ENCODE measurements at places on chromosomes 1 and 21.

GRCh38 chr21:36966821-36967768, 626 bp upstream of the HLCS start:
- no peak for DNase-seq

DNA sequence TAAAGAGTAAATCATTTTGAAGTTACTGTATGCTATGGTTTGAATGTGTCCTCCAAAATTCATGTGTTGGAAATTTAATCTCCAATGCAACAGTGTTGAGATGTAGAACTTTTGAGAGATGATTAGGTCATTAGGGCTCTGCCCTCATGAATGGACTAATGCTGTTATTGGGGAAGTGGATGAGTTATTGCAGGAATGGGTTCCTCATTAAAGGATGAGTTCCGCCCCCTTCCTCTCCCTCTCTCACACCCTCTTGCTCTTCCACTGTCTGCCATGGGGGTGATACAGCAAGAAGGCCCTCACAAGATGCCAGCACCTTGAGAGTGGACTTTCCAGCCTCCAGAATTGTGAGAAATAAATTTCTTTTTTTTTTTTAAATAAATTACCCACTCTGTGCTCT, 97.6 kb downstream of the ATP1A1 start:
- DNase-seq: no peak

- no peak for DNase-seq
Observed at GRCh38 chr1:235079443-235080296, 49.0 kb downstream of the TOMM20 start.

DNA sequence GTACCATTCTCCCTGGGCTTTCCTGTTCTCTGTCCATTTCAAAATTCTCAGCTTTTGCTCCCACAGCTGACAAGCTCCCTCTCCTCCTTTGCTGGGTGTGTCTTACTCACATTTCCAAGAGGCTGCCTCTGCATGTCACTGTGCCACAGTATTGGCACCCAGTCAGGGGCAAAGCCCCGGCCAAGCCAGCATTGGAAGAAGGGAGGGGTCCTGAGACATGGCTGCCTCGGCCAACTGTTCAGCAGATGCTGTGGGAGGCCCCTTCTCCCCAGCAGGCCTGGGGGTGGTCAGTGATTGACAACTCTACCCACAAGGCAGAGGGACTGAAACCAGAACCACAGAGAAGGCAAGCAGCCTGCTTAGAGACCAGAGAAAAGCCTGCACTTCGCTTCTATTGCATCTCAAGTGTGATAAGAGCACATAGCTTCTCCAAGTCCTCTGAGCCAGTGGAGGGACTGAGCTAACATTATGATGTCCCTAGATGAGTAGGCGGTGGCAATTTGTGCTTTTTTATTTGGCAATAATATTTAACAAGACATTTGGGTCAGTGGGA, 294.1 kb downstream of the SIPA1L2 start:
- DNase-seq: no peak

- no peak for DNase-seq
Observed at GRCh38 chr21:35512346-35512745, 463.2 kb upstream of the RUNX1 start.

GRCh38 chr21:35090403-35090802, 41.3 kb upstream of the RUNX1 start:
- DNase-seq: no peak

- DNase-seq: peak; percentile 18
Observed at GRCh38 chr1:187051618-187052232, 223.0 kb downstream of the PLA2G4A start.

DNA sequence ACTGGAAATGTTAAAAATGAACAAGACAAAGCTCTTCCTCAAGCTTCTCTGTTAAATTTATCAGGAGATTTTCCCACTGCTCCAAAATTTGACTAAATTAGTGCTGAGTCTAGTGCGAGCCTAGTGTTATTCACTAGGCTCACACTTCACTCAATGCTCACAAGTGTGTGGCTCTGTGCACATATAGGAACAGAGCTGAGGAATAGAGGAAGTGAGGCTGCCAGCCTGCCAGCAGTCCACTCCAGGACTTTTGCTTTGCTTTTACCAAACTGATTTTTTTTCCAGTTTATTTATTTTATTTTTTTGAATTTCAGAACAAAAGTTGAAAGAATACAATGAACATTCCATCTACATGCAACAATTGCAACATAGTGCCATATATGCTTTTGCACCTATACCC, 87.2 kb downstream of the VAV3 start:
- DNase-seq: no peak

Data from NCI-H1092 (cell line).